Renal cortex interstitium (tissue), 15 donors: ENCODE measurements at places on chromosomes 1 and 21. TPM values are rescaled to one million over a fixed set of nuclear protein-coding genes. Genes with fewer than 3 reads are reported as not detected.

DNA sequence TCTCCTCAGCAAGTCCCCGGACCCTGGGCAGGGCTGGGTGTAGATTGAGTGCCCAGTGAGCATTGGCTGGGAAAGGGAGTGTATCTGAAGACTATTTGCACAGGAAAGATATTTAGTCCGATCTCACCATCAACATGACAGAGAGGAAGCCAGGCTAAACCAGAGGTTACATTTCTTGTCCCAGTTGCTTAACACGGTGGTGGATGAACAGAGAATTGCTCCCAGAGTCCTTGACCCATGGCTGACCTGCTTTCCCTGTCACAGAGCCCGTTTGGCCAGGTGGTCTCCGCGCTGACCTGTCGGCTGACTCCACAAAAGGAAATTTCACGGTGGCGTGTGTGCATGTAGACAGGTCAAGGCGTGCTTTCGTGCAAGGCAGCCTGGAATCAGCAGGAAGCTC is 83.5 kb downstream of the BEND5 start:
- no peak for DNase-seq

The FAM229A gene
- 5.5 TPM for polyA plus RNA-seq

DNA sequence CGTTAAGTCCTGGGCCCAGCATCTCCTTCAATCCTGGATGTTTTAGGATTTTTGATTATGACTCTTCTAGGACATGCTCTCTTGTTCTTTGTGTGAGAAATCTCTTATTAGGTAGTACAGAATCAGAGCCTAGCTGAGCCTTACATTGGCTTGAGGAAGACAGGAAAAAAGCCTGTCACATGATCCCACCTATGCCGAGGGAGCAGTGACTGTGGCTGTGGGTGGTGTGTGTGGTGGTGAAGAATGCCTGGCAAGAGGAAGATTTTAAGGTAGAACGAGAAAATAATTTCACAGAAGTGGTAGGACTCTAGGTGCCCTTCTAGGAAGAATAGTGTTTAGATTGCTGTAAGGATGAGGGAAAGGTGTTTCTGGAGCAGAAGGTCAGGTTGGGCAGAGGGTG is 449.5 kb upstream of the PROX1 start:
- DNase-seq, result no peak

The CCDC185 gene
- not detected for polyA plus RNA-seq

The MTARC2 gene
- 49.9 TPM for polyA plus RNA-seq

The TMEM81 gene
- polyA plus RNA-seq, result 3.3 TPM

The S100A3 gene
- 0.32 TPM for polyA plus RNA-seq

GRCh38 chr1:54865238-54866073 is 21.5 kb downstream of the DHCR24 start:
- DNase-seq, result no peak
